ENCODE measurements at places on chromosomes 12 and 14. TPM values are rescaled to one million over a fixed set of nuclear protein-coding genes. Genes with fewer than 3 reads are reported as not detected.

DNA sequence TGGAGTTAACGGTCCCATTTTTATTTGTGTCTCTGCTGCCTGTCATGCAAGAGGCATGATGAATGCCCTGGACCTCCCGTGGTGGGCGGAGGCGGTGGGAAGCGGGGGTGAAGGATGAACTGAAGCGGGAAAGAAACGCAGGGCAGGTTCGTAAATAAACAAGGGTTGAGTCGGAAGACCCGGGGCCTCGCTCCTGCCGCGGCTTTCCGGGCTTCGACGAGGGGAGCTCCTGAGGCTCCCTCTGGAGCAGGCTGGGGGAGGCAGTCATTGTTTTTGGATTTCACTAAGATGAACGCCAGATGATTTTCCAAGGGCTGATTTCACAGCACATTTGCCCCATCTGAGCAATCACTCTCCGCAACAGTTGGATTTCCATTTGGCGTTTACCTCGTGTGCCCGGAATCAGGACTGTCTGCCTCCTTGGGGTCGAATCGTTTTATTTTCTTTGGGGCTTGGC lies 130.2 kb downstream of the SLC38A6 start:
- no peak for DNase-seq

The SERPINA3 gene
- 0.45 TPM for polyA plus RNA-seq

- DNase-seq, result no peak
Measured at GRCh38 chr14:104545151-104545941, 34.2 kb upstream of the C14orf180 start.

DNA sequence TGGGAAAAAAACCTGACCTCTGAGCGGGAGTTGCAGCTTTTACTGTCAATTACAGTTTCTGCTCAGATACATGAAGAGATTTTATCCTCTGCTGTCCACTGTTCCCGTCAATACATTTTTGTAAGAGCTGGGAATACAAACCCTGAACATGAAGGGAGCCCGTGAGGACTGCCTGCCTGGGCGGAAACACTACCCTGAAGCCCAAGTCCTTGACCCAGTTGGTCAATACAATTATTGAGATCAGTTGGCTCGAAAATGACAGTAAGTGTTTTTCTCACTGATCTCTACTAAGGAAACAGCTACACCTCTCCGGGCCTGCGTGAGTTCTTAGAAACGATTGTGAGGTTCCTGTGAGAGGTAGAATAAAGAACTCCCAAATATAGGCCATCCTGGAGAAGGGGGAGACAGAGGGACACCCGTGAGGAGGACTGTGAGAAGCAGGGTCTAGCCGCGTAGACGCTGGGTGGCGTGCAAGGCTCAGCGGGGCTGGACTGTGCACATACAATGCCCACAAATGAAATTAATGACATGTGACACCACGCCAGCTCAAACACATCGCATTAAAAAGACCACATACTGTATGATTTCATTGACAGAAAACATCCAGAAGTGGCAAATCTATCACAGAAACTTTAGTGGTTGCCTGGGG lies 509.5 kb downstream of the TMEM132D start:
- DNase-seq, result no peak

DNA sequence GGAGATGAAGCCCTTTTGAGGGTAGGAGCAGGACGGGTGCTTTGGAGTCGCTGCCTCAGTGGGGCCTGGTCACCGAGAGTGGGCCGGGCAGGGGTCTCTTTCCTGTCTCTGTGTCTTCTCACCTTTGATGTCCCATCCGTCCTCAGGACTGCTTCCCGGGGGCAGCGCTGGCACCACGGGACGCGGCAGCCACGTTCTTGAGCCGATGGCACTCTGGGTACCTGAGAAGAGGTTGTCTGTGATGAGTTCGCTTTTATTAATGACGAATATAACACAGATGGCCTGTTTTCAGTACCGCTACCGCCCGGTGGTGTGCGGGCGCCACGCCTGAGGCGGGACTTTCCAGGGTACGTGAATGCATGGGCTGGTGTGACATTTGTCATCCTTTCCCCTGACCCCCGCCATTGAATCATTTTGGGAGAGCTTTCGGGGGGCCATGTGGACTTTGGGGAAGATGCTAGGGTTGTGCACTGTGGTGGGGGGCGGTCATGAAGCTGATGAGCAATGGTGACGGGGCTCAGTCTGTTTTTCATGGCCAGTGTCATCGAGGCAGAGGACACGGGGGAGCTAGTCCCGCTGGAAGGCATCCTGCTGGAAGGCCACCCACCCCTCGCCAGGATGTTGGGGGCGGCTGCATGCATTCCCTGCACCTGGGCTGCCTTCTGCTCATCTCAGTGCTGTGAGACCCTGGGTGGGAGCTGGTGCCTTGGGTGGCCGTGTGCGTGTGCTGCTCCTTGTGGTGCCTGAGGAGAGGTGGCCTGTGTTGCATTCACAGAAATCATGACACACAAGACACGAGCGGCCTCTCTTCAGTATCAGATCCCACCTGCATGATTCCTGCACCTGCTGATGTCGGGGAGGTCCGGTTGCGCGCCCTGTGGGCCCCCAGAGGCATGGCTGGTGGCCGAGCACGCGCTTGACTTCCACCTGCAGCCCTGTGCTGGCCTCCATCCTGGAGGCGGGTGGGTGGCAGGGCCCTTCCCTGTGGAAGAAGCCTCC lies 162.5 kb upstream of the RTL1 start:
- no peak for DNase-seq

DNA sequence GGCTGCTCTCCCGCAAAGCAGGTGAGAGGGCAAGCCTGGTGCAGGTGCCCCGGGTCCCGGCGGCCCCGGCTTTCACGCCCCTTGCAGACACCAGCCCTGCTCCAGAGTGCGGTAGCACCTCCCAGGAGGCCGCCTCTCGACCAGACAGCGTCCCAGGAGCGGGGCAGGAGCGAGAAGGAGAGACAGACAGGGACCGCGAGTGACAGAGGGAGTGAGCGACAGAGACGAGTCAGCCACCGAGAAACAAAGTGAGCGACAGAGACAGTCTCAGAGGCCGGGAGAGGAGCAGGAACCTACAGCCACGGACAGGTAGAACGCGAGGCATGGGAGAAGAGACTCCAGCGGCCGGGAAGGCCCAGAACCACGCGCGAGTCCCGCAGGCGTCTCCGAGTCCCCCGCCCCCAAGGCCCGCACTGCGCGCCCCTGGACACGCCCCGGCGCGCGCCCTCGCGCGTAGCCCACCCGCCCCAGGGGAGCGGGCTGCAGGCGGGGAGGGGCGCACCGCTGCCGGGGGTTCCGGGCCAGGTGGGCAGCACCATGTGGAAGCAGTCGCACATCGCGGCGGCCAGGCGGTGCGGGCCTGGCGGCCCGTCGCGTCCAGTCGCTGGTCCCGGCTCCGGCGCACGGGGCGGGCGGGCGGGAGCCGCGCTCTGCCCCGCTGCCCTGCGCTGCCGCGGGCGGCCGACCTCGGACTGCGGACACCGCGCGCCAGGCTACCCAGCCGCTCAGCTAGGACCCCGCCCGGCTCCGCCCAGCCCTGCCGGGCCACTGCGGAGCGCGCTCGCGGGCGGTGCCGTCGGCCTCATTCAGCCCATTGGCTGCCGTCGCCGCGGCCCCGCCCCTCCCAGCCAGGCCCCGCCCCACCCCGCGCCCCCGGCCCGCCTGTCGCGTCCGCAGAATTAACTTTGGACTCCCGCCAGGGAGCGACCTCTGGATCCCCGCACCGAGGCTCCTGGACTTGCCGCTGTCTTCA lies at the start of gene AHNAK2:
Gene AHNAK2, minus strand, starts transcription at position 694 of the 973 bp plus-strand sequence. Its CDS starts 137 bp downstream, at position 557.
- DNase-seq, result no peak

GRCh38 chr14:41457393-41457792 lies 149.3 kb upstream of the LRFN5 start:
- DNase-seq, result no peak

- no peak for DNase-seq
Measured at GRCh38 chr14:59308673-59309072, 120.2 kb downstream of the DAAM1 start.

Data from renal cortex interstitium (tissue), 15 donors.